M059J (cell line): ENCODE measurements at places on chromosomes 7 and 10.

- DNase-seq: peak; percentile 43
Measured at GRCh38 chr7:100655908-100656674, at the start of gene ACTL6B. ACTL6B (minus strand) TSS chr7:100656448; CDS start chr7:100656354, 94 bp downstream.

DNA sequence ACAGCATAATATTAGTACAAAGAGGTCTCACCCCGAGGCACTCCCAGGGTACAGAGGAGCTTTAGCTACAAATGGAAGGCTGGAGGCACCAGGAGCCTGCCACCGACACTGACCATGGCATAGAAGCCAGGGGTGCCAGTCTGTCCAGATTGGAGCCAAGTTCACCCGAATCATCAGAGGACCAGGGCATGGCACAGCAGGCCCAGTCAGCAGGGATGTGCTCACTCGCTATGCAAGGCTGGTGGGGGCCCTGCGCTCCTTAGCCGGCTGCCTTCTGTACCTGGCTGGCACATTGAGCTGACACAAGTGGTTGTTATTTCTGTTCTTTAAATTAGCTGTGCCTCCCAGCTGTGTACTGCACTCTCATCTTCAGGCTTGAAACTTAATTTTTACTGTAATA is 149.3 kb downstream of the TCERG1L start:
- DNase-seq: no peak

DNA sequence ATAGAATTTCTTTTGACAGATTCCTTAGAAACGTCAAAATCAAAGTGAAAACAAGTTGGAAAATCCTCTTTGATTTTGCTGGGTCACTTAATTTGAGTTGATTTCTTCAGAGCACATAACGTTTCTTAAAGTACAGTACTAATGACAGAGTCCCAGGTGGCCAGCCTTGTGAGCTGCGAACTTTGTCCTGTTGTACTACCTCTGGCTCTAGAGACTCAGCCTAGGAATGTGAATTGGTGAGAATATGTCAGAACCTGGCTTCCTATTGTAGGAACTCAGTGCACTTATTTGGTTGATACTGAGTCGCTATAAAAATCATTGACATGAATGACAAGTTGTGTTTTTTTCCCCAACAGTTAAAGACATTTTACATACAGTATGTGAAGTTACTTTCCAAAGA is 20.2 kb downstream of the SDK1 start:
- DNase-seq: no peak

GRCh38 chr10:4046030-4046429 is 261.0 kb upstream of the KLF6 start:
- DNase-seq: no peak

DNA sequence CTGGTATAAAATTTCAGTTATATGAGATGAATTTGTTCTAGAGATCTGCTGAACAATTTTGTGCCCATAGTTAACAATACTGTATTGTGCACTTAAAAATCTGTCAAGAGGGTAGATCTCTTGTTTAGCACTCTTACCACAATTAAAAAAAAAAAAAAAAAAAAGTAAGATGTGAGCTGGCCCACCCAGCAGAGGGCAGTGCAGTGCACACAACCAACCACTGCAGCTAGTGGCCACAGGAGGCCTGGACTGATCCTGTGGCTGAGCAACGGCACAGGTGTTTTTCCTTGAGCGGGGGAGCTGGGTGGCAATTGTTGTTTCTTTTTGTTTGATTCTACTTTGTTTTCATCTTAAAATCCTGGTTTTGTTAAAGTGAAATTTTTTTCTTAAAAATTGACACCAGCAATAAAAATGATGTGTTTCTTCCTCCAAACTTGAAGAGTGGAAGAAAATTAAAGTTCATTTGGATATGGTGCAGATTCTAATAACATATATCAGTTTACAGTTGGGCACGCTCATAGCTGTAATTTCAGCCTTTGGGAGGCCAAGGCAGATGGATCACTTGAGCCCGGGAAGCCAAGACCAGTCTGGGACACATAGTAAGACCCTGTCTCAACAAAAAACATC is 171.1 kb upstream of the TBX20 start:
- peak; percentile 39 for DNase-seq

DNA sequence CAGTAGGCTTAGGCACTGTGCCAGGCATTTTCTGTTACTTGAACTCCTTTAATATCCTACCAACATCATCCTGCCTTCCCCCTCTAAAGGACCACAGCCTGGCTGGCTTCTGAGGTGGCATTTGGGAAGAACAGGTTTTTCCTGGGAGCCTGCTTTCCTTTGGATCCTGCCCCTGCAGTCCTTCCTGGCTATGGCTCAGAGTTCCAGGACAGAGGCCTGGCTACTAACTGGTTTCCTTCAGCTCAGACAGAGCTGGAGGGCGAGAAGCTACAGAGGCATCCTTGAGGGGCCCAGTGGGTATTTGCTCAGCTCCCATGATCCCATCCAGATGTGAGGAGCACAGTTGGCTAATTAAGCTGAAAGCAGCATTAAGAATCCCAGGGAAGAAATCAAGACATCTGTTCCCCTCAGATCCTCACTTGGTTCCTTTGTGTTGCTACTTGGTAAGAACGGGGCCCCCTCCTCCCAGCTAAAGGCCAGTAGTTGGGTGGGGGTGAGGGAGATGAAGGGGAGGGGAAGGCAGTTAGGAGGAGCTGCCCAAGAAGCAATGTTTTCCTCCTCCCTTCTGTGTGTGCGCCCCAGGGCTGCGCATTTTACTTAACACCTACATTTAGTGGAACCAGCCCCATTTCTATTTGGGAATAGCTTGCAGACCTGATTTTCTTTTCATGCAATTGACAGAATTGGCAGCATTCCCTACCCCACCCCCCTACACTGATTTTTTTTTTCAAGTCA is 142.6 kb upstream of the SORCS3 start:
- no peak for DNase-seq

- no peak for DNase-seq
Measured at GRCh38 chr10:30154126-30154525, 94.7 kb upstream of the JCAD start.

DNA sequence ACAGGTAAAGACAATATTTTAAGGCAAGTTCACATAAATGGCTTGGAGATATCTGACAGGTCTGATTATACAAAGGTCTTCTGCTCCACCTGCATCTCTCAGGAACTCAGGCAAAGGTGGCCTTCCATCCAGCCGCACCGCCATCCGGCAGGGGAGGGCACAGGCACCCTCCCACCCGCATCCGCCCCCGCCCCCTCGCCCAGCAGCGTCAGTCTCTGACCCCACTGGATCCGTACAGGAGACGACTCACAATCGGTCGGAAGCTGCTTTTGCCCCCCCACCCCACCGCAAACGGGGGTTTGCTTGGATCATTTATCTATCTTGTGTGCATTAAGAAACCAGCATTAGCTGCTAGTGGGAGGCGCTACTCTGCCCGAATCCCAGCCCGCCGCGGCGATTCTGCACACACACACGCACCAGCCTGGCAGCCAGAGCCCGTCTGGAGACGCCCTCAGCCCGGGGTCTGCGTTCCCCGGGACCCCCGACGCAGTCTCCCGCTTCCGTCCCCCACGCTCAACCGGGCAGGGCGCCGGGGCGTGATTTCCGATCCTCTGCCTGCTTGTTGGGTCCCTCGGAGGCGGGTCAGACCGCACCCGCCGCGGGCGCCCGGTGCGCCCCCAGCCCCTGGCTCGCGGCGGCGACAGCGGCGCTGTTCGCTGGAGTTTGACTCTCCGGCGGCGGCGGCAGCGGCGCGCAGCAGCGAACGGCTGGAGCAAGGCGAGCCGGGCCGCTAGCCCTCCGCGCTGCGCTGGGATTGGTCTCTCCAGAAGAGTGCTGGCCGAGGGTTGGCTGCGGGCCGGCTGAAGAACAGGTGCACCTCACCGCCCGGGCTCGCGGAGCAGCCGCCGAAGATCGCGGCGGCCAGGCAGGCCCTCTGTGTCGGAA is 820 bp upstream of the NRG3 start:
- no peak for DNase-seq

GRCh38 chr7:102925976-102926782 is 13.4 kb downstream of the LRRC17 start:
- peak; percentile 72 for DNase-seq

DNA sequence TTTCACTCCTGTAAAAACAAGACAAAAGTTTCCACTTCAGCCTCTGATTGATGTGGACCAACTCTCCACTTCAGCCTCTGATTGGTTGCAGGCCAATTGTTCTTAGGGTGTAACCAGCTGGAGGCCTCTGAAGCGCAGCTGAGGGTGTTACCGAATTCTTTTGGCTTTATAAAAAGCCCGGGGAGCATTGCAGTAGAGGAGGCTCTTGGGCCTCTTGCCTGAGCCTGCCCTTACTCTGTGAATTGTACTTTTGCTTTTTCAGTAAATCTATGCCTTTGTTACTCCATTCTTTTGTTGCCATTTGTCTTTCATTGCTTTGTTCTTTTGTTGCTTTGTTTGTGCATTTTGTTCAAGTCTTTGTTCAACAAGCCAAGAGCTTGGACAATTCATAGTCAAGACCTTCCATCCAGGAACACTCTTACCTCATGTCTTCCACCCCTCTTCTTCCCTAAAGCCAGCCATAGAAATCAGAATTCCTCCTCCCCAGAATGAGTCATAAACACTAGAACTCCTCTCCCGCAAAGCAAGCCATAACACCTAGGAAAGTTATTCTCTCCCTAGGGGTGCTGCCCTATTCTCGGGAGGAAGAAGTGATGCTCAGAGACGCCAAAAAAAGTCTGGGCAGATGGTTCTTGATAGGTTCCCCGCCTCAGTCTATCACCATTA is 53.5 kb upstream of the ARMC3 start:
- DNase-seq: no peak

DNA sequence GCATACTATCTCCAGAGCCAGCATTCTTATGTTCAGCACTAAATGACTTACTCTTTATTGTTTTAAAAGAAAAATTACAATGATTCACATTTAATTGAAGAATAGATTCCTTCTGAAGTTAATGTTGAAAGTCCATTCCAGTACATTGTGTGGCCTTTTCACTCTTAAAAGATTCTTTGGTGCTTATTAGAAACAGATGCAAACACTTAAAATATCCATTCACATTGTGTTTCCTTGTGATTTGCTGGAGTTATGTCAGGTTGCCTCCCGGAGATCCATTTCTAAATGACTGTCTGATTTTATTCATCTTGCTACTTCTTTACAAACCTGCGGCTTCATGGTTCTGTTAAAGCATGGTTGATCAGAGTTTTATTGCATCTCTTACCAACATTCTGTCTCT is 152.8 kb downstream of the FOXP2 start:
- no peak for DNase-seq

GRCh38 chr7:129612112-129613015 is 844 bp downstream of the NRF1 start:
- peak; percentile 46 for DNase-seq

GRCh38 chr7:129550693-129551360 is 48.5 kb downstream of the SMKR1 start:
- peak; percentile 74 for DNase-seq

GRCh38 chr7:151381098-151381347 is 28.8 kb downstream of the WDR86 start:
- no peak for DNase-seq

DNA sequence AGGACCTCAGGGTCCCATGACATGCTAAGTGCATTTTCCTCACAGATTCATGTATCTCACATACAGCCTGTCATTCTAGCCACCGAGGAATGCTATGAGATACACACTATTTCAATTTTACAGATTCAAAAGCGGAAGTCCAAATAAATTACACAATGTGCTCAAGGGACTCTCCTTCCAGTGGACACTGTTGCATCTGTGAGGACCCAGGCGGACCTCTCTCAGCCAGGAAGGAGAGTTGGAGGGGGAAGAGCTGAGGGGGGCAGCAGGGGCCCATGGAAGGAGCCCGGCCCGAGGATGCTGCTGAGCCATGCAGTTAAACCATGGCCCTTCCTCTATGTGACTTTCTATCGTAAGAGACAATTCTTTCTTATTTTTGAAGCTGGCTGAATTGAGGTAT is 93.6 kb downstream of the VOPP1 start:
- no peak for DNase-seq

- no peak for DNase-seq
Measured at GRCh38 chr10:15324113-15324512, 47.0 kb downstream of the FAM171A1 start.

DNA sequence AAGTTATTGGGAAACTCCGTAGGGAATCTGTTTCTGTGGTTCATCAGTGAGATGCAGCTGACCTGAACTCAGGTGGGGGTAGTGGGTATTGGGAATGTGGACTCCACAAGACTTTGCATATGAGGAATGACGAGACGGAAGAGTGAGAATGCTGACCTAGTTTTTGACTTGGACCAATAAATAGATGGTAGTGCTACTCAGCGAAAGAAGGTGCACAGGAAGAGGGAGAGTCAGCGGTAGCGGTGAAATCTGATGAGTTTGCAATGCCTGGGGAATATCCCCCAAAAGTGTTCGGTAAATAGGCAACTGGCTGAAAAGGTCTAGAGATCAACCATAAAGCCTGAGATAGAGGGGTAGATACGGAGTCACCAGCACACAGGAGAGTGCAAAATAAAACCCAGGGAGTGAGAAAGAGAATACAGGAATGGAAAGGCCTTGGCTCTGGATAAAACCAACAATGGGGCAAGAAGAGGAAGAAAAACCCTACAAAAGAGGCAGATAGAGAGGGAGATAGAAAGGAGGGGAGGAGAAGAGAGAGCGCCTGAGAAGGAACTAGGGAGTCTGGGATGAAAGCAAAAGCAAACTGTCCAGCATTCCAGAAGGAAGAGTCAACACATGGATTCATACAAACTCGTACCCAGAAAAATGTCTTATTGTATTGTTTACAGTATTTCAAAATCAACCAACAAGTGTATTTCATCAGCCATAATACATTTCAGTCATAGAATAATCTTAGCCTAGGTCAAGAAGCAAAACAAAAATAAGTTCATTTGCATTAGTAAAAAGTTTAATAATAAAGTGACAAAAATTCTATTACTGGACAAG is 5.4 kb downstream of the ARHGAP21 start:
- DNase-seq: peak; percentile 63

GRCh38 chr10:112347709-112348671 is 25.9 kb upstream of the ACSL5 start:
- no peak for DNase-seq

DNA sequence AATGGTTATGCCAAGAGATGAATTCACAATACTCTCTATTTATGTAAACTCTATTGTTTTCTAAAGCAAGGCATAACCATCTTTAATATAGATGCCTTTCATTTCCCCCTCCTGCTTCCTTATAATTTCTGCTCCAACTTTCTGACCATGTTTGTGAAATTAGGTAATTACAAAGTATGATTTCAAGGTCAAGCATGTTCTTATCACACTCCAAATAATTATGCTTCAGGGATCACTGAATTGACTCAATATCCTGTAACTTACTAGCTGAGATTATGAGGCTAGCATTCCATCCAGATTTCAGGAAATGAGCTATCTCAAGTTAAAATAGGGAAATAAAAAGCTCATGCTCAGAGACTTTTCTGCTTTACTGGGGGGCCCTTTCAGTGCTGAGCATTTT is 655.9 kb upstream of the IGFBP3 start:
- peak; percentile 32 for DNase-seq
